Renal cortex interstitium (tissue), 15 donors: ENCODE measurements at places on chromosomes 2 and 18. TPM values are rescaled to one million over a fixed set of nuclear protein-coding genes. Genes with fewer than 3 reads are reported as not detected.

Gene ERBB4
- 56.6 TPM for polyA plus RNA-seq

Gene CYTIP
- polyA plus RNA-seq: 2.6 TPM

Gene FBLN7
- 14.8 TPM for polyA plus RNA-seq

Gene SPATA3
- polyA plus RNA-seq: not detected

Gene MAP3K19
- 0.14 TPM for polyA plus RNA-seq

Gene BUB1
- polyA plus RNA-seq: 28.7 TPM

Gene POTEJ
- not detected for polyA plus RNA-seq

Gene LPIN1
- 22.5 TPM for polyA plus RNA-seq

Gene FBXO15
- 3.4 TPM for polyA plus RNA-seq

Gene KCNG2
- polyA plus RNA-seq: 0.48 TPM

Gene PAX8
- polyA plus RNA-seq: 665 TPM

Gene SULT1C2
- polyA plus RNA-seq: 113 TPM

Gene RELCH
- 37.4 TPM for polyA plus RNA-seq

Gene COA5
- 91.8 TPM for polyA plus RNA-seq

Gene DSG1
- 0.03 TPM for polyA plus RNA-seq

Gene ANKRD39
- 6.2 TPM for polyA plus RNA-seq

Gene ERICH2
- 1.6 TPM for polyA plus RNA-seq

Gene TPO
- polyA plus RNA-seq: 0.09 TPM

Gene RTP5
- polyA plus RNA-seq: 0.06 TPM

Gene KCNK3
- polyA plus RNA-seq: 3.3 TPM

Gene GDF7
- polyA plus RNA-seq: 3.9 TPM

Gene ARMC9
- 27.0 TPM for polyA plus RNA-seq

Gene SP140
- polyA plus RNA-seq: 1.6 TPM

Gene TMEM17
- 5.9 TPM for polyA plus RNA-seq

Gene VAPA
- 265 TPM for polyA plus RNA-seq

Gene HMSD
- polyA plus RNA-seq: 1.1 TPM

Gene EPB41L3
- polyA plus RNA-seq: 57.5 TPM

Gene ACADL
- 22.3 TPM for polyA plus RNA-seq

Gene ZNF519
- polyA plus RNA-seq: 10.7 TPM

Gene SCN7A
- polyA plus RNA-seq: 14.4 TPM

Gene ERMN
- 0.56 TPM for polyA plus RNA-seq

Gene CEP192
- polyA plus RNA-seq: 46.4 TPM

Gene EMILIN2
- 21.6 TPM for polyA plus RNA-seq

Gene SMYD1
- 0.14 TPM for polyA plus RNA-seq

Gene PRKCE
- 8.3 TPM for polyA plus RNA-seq

Gene WDR43
- 56.9 TPM for polyA plus RNA-seq

Gene GALNT3
- 10.6 TPM for polyA plus RNA-seq

Gene ALPP
- polyA plus RNA-seq: not detected

Gene EVA1A
- polyA plus RNA-seq: 16.0 TPM

Gene DES
- polyA plus RNA-seq: 7.0 TPM

Gene XIRP2
- not detected for polyA plus RNA-seq
